ENCODE measurements at places on chromosomes 6 and 20.
A peak's percentile ranks its signal among the peaks of the same experiment; 100 is the strongest.

DNA sequence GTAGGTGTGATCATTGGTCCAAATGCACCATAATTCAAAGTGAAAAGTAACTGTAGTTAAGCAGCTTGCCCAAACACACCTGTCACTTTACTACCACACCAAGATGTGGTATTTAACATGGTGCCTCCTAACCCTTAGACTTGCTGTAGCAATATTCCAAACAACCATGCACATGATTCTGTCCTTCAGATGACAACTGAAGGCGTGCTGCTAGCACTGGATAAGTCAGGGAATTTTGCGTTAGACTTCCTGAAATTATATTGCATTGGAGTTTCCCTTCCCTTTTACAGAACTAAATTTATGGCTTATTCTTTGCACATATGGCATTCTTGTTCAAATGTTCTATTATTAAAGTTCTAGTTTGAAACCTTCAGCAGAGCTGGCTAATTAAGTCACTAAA lies 106.2 kb downstream of the ARHGAP18 start:
- DNase-seq = no peak

DNA sequence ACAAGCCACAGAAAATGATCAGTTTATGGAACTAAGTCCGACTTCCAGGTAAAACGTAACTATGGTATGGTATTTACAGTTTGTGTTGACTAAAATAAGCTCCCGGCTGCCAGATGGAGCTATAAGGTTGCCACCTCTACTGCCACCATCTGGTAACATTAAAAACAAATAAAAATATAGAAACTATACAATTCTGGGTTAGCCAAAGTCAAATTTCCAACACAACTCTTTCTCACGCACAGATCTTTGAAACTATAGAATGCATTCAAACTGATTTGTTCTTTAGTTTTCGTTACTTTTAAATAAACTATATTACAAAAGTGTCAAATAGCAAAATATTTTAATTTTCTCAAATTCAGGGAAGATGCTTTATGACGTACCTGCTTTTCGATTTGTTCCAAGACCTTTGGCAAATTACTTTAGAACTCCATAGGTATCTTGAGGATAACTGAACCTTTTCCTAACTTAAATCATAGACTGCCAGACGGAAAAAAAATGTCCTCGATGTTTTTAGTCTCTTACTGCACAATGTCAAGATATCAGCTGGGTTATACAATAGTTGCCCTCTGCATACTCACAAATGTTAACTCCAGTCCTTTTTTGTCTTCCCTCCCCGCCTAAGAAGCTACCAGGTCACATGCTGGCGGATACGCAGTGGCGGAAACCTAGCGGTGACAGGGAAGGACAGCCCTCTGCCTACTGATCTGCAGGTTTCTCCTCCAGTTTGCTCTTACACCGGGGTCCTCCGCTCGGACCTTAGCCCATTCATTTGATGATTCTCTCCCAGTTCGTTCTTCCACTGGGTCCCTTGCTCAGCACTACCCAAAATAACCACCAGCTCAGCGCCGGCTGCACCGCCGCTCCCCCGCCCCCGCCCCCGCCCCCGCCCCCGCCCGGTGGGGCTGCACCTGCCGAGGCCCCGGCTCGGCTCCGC lies 888 bp downstream of the SLC17A5 start:
- peak; percentile 67 for DNase-seq

DNA sequence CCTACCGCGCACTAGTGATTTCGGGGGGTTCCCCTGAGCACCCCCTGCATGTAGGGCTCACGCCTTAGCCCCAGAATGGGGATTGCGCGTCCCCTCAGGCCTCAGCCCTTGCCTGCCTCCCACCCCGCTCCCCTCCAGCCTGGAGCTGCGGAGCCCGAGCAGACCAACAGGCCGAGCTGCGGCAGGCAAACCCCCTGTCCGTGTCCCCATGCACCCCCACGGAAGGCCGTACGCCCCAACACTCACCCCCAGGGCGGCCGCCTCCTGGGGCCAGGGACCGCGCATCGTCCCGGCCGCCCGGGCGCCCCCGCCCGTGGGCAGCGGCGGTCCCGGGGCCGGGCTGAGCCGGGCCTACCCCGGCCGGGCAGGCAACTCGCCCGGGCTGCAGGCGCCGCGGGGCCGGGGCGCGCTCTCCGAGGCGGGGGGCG lies 1.2 kb upstream of the KCNB1 start:
- peak; percentile 3 for DNase-seq

GRCh38 chr6:18034798-18035202 lies 47.4 kb upstream of the KIF13A start:
- no peak for DNase-seq

DNA sequence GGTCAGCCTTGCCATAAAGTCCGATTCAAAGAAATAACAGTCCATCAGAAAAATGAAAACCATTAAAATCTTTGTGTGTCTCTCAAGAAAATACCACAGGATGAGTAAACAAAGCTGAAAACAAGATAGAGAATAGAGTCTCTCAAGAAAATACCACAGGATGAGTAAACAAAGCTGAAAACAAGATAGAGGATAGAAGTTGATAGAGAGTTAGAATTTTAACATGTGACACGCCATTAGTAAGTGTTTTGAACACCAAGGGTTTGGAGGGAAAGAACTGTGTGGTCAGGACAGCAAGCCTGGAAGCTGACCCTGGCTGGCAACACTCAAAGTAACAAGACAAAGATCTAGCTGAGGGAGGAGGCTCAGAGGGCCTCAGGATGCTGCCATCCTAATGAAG lies 43.9 kb upstream of the PRND start:
- DNase-seq = no peak

DNA sequence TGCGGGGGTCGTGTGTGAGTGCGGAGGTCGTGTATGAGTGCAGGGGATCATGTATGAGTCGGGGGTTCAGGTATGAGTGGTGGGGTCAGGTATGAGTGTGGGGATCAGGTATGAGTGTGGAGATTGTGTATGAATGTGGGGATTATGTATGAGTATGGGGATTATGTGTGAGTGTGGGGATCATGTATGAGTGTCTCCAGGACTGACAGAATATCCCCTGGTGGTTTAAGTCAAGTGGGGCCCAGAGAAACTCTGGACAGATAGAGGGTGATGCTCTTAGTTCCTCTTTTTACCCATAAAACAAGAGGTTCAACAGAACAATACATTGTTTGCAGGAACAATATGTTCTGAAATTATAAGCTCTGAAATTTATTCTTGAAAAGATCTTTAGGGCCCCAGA lies 131.9 kb downstream of the UST start:
- DNase-seq = no peak

GRCh38 chr6:74369556-74369993 lies 673.6 kb downstream of the CD109 start:
- DNase-seq = no peak

- DNase-seq = peak; percentile 76
Observed at GRCh38 chr20:63628246-63628975, 1.5 kb upstream of the GMEB2 start.

DNA sequence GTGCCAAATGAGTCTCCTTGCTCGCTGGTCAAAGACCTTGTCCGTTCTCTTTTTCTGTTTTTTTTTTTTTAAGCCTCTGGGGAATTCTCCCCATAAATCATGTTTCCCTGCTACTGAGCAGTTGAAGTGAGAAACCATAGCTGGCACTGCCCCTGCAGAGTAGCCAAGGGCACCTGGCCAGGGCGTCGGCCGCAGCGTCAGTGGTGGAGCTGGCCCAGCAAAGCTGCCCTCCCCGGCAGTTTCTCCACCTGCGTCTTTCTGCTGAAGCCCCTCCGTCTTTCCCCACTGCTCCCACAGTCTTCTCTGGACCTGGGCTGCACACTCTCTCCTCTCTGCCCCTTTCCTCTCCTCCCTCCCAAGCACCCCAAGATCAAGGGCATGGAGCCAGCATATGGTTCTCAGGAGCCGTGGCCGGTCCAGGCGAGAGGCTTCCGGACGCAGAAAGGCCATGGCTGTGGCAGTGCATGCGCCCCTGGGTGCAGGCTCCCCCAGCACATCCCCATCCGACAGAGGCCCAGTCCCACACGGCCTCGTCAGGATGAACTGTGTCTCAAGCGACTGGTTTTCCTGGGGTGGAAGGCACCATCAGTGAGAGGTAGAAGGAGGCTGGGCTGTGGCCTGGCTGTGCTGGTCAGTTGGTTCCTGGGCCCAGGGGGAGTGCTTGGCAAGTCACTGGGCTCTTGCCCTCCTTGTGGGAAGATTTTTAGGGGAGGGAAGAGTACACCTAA lies 218.1 kb downstream of the ERMARD start:
- no peak for DNase-seq

DNA sequence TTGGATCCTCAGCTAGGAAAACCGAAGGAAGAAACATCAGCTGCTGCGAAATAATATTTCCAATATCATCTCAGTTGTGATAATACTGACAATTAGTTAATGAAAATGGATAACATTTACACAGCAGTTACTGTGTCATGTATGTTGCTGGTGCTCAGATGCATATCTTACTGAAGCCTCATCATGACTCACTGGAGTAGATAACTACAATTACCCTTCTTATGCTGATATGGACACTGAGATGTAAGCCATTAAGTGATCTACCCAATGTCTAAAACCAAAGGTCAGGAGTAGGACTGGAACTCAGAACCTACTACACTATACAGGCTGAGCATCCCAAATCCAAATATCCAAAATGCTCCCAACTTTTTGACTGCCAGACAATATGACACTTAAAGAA lies 54.7 kb upstream of the LYRM2 start:
- DNase-seq = no peak
